ENCODE measurements at places on chromosomes 5 and 9. TPM values are rescaled to one million over a fixed set of nuclear protein-coding genes. Genes with fewer than 3 reads are reported as not detected.

Gene DOCK8
- total RNA-seq = 141 TPM

DNA sequence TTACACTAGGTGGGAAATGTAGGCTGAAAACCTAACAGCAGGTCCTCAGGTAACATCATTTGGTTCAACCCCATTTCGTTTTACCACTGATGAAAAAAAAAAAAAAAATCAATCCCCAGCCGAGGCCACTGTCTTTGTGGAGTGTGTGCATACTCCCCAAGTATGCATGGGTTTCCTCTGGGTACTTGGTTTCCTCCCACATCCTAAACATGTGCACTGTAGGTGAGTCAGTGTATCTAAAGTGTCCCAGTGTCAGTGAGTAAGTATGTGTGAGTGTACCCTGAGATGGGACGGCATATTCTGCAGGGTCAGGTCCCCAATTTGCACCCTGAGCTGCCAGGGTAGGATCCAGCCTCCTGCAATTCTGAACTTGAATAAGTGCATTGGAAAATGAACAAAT lies 966.5 kb upstream of the DMAC1 start:
- DNase-seq = no peak

Gene HRH2
- 28.9 TPM for total RNA-seq

DNA sequence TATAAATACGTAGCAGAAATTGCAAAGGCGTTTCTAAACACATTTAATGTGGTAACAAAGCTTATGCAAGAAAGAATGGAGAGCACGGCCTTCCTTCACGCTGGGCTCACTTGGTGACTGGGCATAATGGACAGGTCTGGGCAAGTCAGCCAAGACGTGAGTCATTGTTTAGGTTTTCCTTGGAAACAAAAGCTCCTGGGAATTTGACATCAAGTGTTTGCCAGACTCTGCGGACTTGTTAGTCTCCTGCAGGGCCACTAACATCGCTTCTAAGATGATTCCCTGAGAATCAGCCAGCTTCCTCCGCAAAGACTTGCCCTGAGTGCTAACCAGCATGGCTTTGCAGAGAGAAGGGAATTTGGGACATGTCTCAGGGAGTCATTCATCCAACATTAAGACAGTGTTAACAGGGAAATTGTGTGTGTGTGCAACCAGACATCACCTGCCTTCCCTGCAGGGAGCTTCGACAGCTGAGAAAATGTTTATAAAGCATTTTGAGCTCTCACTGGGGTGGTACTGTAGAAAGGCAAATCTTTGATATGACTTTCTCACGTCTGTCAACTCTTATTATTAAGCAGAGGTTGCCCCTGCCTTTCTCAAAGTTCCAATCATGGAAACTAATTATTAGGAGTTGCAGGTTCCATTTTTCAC lies 182.5 kb downstream of the NTRK2 start:
- DNase-seq = no peak

DNA sequence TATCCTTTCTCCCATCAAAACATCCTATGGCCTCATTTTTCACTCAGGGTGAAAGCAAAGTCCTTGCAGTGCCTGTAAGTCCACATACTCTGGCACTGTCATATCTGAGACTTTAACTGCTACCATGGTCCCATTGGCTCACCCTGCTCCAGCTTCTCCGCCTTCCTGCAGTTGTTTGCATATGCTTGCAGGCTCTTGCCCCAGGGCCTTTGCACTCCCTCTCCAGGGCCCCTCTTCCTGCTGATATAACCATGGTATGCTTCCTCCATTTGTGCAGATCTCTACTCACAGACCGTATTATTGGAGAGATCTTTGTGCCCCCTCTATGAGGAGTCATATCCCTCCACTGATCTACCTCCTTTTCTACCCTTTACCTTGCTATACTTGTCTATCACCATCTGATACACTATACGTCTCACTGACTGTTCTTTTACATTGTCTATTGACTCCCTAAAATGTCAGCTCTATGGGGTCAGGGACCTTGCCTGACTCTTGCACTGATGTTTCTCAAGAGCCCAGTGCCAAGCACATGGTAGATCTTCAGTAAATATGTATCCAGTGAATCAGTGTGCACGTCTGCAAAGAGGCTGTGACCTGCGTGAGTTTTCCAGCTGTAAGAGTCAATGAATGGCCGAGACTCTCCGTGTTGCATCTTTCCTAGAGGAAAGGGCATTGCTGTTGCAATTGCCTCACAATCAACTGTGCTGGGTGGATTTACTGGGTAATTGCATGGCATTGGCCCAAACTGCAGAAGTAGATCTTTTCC lies 81.7 kb upstream of the CPEB4 start:
- no peak for DNase-seq

DNA sequence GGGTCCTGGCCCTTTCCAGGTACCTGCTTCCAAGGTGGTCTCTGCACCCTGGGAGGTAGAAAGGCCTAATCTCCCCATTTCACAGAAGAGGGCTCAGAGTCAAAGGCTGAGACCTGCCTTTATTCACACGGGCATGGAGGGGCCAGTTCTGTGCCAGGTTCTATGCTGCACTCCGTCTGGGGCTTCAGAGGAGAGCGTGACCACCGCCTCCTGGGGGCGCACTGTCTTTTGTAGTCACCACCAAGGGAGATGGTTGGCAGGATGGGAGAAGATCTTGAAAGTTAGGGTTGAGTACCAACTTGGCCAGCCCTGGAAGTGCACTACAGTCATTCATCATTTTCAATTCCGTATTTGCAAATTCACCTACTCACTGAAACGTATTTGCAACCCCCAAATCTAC lies 23.7 kb upstream of the PRDM12 start:
- DNase-seq = no peak

Gene SGCD
- 0.11 TPM for total RNA-seq

DNA sequence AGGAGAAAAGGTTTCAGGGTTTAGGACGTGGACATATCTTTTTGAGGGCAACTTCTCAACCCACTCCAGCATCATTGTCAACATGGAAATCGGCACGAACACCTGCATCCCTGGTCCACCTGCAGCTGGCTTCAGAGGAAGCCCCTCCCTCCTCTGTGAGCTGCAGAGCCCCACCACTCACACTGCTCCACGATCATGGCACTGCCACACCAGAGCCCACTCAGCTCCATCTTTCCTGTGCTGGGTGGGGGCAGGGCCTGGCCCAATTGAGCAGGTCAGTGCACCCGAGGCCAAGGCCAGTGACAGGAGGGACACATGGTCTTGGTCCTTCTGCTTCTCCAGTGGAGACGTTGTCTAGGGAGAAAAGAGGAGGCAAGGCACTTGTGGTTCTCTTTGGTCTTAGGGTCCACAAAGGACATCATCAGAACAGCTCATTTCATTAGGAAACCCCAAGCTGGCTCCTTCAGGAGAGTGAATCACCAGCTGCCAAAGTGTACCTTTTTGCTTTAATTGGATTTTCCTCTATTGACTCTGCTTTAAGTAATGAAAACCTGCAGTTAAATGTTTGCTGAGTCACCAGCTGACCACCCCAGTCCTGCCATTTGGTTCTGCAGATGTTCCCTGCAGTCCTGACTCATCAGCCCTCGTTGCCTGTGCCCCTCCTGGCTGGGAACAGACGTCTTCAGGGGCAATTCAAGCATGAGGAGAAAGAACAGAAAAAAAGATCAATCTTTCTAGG lies 56.2 kb downstream of the UBE2QL1 start:
- DNase-seq = no peak

GRCh38 chr5:56800186-56800585 lies 15.2 kb upstream of the MAP3K1 start:
- no peak for DNase-seq

DNA sequence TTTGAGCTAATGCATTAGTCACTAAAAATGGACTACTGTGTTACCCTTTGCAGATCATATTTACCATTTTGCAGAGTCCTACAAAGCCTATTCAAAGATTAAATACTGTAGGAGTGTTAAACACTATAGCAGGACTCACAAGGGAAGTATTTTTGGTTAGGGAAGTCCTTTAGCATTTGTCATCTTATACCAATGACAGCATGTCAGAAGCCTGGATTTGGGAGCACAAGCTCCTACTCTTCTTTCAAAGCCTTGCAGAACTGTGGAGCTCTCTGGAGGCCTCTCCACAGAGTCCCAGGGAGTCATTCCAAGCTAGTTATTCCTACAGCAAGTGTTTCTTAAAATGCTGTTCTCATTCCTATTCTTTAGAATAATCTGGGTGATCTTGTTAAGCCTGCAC lies 288.8 kb downstream of the PIK3R1 start:
- DNase-seq = no peak
